ENCODE measurements at places on chromosomes 1 and 21.

- DNase-seq = no peak
These were observed 43.3 kb downstream of the CD53 start for GRCh38 chr1:110916274-110916668.

GRCh38 chr21:36093512-36093911 is 23.7 kb downstream of the CBR1 start:
- no peak for DNase-seq

GRCh38 chr21:42006765-42007164 is 3.4 kb downstream of the ZBTB21 start:
- no peak for DNase-seq

GRCh38 chr1:15154480-15155036 is 1.0 kb downstream of the TMEM51 start:
- DNase-seq = no peak

GRCh38 chr1:46533179-46533864 is 18.1 kb downstream of the KNCN start:
- DNase-seq = peak; percentile 32

- peak; percentile 75 for DNase-seq
These were observed at the start of gene LRRC71 for GRCh38 chr1:156920233-156921052. Gene LRRC71 (plus strand): TSS chr1:156920632. CDS start chr1:156920804, 172 bp downstream.

DNA sequence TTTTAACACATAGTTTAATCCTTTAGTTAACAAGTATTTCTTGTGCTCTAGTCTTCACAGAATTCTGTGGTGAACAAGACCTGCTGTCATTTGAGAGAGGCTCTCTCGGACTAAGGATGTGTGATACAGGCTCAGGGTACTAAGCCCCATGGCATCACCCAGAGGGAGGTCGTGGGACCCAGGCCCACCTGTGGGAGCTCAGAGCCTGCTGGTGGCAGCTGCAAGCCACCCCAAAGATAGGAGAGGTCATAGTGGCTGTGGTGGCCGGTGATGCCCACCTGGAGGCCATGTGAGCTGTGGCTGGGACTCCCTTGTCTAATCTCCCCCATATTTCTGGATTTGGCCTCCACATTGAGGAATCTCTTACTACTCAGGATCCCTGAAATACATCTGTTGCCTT is 22.0 kb downstream of the NENF start:
- DNase-seq = no peak

DNA sequence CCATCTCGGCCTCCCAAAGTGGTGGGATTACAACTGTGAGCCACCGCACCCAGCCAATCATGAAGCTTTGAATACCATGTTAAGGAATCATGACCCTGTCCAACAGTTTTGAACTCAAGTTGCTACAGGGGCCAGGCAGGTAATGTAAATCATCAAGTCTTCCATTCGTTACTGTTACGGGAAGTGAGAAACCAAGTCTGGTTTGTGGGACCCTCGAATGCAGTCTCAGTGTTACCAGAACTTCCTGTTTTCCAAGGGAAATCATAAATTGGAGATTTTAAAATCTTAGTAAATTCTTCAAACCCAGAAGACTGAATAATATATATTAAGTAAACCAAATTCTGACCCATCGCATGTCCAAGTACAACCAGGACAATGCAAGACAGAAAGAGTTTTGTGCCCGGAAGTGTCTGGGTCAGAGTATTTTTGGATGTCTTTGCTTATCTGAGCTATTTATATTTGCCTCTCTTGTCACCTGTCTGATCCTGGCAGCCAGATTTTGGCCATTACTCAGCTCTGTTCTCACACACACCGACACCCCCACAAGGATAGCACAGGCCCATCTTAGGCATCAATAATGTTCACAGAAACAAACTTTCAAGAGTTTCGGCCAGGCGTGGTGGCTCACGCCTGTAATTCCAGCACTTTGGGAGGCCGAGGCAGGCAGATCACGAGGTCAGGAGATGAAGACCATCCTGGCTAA is 8.8 kb downstream of the ATP5IF1 start:
- no peak for DNase-seq

GRCh38 chr1:20665726-20666125 is 4.6 kb upstream of the DDOST start:
- no peak for DNase-seq
